ENCODE measurements at places on chromosomes 13 and 19.

- DNase-seq, result no peak
Observed at GRCh38 chr19:29497241-29497640, 28.6 kb upstream of the VSTM2B start.

DNA sequence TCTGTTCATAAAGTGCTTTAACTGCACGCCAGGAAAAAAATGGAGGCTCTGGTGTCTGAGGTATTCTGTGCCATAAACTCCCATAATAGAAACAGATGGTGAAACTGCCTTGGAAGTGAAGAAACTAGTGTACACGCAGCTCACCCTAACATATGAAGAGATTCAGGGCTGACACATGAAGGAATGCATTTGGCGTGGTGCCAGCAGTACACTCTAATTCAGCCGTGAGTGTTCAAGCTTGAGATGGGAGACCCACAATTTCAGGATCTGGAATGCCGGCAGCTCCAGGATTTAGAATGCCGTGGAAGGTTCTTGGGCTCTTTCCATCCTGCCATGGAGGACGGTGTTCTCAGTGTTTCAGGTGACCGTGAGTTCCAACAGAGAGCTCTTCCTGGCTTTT, 478.4 kb downstream of the TSHZ3 start:
- no peak for DNase-seq

GRCh38 chr19:54470991-54471782, 1.9 kb downstream of the CDC42EP5 start:
- no peak for DNase-seq

GRCh38 chr13:82214341-82214740, 1667.9 kb downstream of the SLITRK1 start:
- DNase-seq, result no peak

DNA sequence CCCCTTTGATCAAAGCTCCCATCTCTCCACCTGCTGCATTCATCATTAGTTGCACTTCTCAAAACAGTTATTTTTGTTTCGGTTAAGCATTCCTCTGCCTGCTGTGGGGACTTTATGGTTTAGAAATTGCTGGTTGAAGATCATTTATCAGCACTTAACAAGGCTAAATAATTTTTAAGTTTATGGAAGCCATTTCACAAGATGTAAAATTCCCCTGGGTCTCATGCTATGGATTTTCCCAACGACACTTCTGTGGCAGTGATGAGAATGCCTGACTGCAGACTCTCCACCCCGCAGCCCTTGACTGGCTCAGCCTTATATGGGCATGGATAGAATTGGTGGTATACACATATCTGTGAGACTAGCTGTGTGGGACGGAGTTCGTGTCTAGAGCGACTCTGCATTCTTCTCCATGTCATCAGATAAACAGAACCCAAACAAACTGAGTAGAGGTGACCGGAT, 52.8 kb downstream of the COL4A2 start:
- DNase-seq, result no peak

DNA sequence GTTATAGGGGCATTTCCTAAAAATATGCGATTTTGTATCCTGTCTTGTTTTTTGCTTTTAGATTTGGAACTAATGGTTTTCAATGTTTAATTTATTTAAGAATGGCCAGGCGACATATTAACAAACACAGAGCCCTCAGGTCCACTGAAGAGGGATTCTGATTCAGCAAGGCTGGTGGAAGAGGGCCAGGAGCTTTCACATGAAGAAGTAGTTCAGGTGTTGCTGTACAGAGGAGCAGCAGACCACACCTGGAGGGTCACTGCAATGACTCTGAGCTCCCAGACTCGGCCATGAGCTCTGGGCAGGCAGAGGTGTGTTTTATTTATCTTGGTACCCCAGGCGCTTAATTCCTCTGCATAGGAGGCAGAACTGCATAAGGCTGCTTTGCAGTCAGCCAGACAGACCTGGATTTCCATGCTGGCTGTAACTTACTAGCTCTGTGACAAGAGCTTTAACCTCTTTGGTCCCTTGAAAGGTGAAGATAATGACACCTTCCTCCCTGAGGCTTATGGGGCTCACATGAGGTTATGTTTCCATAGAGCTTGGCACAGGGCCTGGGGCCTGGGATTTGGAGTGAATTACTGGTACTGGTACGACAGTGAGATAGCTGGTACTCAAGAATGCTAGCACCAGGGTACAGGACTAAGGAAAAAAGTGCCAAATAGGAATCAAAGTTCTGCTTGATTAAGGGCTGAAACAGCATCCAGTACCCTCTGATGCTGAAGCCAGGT, 184.7 kb downstream of the OXGR1 start:
- no peak for DNase-seq

- no peak for DNase-seq
Observed at GRCh38 chr19:42176649-42176989, 40.9 kb downstream of the DEDD2 start.

DNA sequence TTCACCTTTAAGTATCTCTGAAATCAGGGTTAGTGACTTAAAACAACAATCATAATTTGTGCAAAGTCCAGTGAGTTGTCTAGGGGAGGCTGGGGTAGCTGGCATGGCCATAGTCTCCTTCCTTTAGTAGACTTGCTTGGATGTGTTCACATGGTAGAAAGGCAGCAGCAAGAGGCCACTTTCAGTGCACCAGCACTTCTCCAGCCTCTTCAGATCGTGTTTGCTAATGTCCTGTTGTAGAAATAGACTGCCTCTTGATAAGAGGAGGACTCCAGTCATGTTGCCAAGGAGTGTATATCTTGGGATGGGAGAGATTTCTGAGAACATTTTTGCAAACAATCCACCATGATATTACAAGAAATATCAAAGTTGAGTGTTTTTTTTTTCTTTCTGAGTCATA, 22.9 kb downstream of the WDFY2 start:
- DNase-seq, result no peak

GRCh38 chr19:1289686-1290025, 4.0 kb downstream of the EFNA2 start:
- no peak for DNase-seq

GRCh38 chr19:32206065-32206464, 139.3 kb upstream of the ZNF507 start:
- no peak for DNase-seq

- DNase-seq, result no peak
Observed at GRCh38 chr13:33051632-33052031, 35.4 kb downstream of the KL start.

- no peak for DNase-seq
Observed at GRCh38 chr13:41268764-41269163, 5.4 kb upstream of the MTRF1 start.

DNA sequence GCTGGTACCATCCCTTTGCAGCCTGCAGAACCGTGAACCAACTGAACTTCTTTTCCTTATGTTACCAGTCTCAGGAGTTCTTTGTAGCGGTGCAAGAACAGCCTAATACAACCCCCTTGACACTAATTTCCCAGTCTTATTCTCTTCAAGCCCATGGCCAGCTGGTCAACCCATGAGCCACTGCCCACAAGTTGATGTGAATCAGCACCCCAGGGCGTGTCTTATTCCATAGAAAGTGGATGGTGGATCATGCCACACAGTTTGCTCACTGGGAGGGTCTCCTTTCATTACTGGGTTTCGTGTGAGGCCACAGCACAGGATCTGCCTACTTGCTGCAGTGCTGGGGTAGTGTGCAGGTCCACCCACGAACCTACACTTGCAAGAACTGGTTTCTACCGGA, 27.0 kb downstream of the TEX29 start:
- DNase-seq, result no peak

DNA sequence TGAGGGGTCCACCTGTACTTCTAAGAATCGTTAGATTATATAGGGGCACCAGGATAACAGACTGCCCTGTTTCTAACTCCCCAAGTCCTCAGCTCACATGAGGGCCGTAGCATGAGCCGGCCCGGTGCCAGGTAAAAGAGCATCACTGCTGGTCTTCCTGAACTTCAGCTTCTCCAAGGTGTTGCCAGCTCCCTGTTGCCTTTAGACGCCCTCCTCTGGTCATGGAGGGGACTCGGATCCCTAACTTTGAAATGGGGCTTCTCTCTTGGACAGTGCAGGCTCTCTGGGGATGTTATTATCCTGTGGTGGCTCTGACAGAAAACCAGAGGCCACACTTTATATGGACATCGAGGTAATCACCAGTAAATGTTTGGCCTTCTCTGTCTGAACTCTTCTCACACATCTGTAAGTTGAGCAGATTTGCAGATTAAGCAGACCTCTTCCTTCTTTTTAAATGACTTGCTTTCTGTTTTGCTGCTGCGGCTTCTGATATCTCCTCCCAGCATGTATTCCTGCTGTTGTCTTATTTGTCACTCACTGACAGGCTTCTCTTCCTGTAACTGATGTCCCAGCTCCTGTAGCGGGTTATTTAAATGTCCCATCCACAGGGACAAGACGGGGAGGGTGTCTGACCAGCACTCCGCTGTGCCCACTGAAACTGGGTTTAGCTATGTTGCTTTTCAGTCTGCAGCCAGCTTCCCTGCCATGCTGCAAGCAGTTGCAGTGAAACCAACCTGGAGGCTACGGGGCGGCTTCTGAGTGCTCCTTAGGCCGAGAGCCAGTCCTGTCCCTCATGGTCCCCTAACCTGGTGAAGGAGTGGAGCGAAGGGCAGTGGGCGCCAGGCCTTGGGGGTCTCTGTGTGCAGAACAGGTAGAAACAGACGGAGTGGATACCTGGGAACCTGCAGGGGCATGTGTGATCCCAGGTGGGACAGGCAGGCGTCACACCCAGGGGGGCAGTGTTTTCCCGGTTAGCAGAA, 39.2 kb downstream of the TSSK6 start:
- no peak for DNase-seq

- no peak for DNase-seq
Observed at GRCh38 chr13:96068729-96069128, 15.5 kb upstream of the UGGT2 start.

- DNase-seq, result no peak
Observed at GRCh38 chr19:53871454-53871853, 3.8 kb downstream of the MYADM start.

DNA sequence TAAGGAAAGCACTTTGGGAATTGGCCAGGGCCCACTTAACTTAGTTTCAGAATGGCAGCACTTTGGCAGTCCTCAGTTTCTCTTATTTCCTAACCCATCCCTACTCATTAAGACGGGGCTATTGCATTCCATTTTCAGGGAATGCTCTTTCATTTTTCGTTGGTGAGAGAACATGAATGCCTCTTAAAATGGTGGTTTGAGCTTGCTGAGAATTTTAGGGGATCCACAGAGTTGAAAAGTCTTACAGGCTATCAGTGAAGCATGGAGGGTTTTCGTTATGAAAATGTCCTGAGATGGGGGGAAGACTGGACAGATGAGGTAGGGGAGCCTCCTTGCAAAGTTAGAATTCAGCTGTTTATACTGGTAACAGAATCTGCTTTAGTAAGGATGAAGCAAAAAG, 71.4 kb downstream of the LRCH1 start:
- no peak for DNase-seq

GRCh38 chr19:32863841-32864240, 5.7 kb downstream of the SLC7A9 start:
- DNase-seq, result no peak

GRCh38 chr19:41626877-41627276, at the start of gene CEACAM4:
Gene CEACAM4 (minus strand): TSS chr19:41627074. CDS start chr19:41626963, 111 bp downstream.
- DNase-seq, result no peak

- no peak for DNase-seq
Observed at GRCh38 chr13:40362502-40362901, 303.9 kb downstream of the FOXO1 start.

DNA sequence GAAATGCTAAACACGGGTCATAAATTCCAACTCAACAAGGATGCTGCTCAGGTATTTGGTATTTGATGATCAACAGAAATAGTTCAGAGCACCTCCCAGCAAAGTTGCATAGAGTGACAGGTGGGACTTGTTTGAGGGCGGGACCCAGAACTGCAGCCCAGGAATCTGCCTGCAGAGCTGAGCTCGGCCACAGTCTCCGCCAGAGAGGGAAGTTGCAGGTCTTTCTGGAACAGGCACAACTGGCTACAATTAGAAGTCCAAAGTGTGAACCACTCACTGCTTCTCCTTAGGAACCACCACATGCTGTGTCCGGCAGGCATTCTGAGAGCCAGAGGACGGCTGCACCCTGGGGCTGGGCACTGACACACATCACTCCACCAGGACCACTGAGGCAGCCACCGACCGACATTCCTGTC, 1.1 kb downstream of the SLC15A1 start:
- no peak for DNase-seq

GRCh38 chr13:77040076-77040475, 13.1 kb upstream of the FBXL3 start:
- no peak for DNase-seq

DNA sequence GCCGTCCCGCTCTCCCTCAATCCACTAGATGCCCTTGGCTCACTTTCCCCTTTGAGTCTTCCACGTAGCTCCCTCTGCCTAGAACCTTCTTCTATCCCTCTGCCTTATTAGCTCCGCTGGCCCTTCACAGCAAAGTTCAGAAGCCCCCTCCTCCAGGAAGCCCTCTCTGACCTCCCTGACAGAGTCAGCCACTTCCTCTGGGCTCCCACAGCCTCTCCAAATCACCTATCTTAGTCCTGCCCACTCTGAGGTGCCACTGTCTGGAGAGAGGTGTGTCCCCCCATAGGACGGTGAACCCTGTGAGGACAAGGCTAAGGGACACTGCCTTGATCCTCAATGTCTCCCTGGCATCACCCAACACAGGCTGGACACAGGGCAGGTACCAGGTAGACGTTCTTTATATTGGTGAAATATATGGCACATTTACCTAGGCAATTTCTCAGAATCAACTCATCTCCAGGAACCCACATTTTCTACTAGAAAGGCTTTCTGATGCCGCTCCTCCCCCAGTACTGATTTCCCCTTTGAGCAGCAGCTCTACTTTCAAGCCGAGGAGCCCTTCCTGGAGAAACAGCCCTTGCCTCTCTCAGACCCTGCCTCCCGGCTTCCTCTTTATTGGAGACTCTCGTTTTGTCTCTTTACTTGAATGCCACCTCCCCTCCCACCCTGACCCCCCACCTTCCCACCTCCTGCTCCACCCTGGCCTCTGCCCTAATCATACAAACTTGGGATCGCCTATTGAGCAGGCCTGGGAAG, 3.4 kb upstream of the TGFB1 start:
- DNase-seq, result peak; percentile 56

DNA sequence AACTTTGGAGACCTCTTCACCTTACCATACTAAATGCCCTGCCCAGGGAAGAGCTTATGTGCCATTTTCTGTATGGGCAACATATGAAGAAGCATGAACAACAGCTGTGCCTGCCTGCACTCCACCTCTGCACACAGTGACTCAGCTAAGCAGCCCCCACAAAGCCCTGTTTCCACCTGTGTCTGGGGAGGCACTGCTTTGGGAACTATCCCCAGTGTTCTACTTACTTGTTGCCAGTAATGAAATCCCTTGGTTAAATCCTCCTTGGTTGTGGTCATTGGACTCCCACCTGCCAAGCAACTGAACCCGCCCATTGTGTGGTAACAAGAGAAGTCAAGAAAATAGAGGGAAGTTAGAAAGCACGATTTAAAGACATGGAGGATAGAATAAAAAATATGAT, 84.6 kb downstream of the NALCN start:
- no peak for DNase-seq

- DNase-seq, result no peak
Observed at GRCh38 chr19:16561382-16561781, 10.8 kb downstream of the SLC35E1 start.
